Neural progenitor cell (in vitro differentiated cells): ENCODE measurements at places on chromosomes 7 and 10. TPM values are rescaled to one million over a fixed set of nuclear protein-coding genes. Genes with fewer than 3 reads are reported as not detected.

- no peak for DNase-seq
Measured at GRCh38 chr10:30701451-30702173, 72.1 kb upstream of the LYZL2 start.

DNA sequence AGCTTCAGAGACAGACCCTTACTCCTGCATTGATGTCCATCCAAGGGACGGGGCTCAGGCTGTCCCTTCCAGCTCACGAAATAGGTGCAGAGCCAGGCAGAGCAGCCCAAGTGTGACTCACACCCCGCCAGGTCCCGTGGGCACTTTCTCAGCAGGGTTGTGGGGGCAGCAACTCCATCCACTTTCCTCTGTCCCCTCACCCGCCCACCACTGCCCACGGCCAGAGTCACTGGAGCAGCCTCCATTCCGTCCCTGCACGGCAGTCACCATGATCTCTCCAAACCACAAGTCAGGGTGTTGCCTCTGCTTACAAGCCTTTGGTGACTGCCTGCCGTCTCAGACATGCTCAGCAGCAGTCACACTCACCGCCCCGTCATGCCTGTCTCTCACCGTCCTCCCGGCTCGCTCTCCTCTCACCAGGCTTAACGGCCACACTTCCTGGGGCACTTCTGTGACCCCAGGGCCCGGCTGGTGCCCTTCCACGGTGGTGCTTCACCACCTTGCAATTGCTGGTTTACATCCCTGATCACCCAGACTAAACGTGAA is 39.3 kb downstream of the CALML3 start:
- no peak for DNase-seq

The PRSS1 gene
- total RNA-seq, result not detected in 2 replicates

GRCh38 chr10:117921421-117921820 is 125.3 kb downstream of the RAB11FIP2 start:
- DNase-seq, result no peak

The TUBB8 gene
- total RNA-seq, result 1.9 and 4.3 TPM in 2 replicates

DNA sequence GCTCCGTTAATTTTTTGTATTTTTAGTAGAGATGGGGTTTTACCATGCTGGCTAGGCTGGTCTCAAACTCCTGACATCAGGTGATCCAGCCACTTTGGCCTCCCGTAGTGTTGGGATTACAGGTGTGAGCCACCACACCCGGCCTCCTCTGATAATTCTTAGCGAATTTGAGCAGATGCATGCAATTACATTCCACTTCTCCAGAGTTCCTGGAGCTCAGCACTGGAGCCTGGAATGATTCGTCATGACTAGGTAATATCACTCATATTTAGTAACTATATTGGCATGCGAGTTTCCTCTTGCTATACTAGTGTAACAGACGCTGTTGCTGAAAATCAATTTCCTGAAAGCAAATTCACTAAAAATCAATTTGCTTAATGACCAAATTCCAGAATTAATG is 86.8 kb downstream of the MKX start:
- DNase-seq, result no peak

DNA sequence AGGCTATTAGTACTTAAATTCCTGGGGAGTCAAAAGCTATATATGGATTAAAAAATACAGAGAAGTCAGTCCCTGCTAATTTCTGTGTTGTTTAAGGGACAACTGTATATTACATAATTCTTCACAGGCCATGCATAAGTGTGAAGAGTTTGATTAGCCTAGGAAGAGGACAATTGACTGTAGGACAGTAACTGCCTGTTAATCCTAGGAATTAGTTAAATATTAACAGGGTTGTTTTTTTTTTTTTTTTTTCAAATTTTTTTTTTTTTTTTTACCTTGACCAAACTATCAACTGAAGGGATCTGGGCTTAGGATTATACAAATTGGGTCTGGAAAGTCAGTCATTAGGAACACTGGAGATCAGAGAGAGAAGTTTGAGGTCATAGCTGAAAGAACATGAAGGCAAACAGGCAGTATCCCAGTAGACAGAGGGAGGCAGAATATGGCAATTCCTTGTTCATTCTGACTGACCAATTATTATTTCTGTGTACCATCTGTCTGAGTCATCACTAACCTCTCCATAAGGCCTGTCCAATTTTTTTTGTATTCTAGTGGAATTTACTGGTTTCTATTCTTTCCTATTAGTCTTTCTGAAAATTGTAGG is 1139.2 kb downstream of the SORCS1 start:
- no peak for DNase-seq

The PHKG1 gene
- total RNA-seq, result not detected in 2 replicates

DNA sequence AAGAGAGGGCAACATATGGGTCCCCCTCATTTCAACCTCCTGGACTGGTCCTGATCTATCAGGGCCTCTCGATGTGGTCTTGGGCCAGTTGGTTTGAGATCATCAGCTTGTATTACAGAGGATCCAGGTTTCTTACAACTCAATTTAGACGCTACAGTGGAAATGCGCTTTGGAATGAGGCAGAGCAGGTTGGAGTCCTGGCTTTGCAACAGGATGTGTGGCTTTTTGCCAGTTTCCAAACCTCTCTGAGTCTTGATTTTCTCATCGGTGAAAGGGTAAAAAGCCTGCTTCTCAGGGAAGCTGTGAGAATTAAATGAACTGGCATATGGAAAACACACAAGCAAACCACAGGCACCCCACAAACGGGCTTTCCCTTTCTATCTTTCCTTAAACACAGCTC is 37.5 kb upstream of the MKI67 start:
- no peak for DNase-seq

- DNase-seq, result peak; percentile 81
Measured at GRCh38 chr10:15106352-15107013, 9.3 kb downstream of the RPP38 start.

DNA sequence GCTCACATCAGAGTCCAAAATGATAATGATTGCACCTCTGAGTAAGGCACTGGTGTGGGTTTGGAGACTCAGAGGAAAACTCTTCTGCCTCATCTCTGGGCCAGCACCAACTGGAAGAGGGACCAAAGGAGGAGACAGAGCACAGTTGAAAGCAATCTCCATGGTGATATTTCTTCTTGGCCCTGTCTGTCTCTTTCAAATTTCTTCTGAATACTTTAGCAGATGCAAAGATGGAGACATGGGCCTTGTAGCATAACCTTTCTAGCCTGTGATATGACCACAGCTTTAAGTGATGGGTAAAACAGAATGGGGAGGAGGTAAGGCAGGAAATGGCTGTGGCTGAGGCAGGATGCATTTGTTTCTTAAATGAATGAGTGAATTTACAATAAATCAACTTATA is 12.2 kb upstream of the GIMAP7 start:
- no peak for DNase-seq

DNA sequence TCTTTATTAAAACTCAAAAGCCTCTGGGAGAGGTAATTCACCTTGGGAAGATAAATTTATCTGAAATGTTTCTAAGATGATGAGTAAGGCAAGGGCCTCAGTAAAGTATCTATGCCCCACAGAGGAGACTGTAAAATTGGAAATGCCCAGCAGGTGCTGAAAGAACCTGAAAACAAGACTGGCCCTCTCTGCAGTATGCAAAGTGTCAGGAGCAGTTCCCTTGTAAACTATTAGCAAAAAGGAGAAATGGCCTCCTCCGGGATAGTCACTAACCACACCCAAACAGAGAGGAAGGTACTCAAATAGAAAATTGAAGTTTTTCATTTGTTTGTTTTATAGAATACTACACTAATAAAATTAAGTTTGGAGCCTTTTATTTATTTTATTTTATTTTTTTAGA is 81.2 kb downstream of the FZD1 start:
- DNase-seq, result no peak

DNA sequence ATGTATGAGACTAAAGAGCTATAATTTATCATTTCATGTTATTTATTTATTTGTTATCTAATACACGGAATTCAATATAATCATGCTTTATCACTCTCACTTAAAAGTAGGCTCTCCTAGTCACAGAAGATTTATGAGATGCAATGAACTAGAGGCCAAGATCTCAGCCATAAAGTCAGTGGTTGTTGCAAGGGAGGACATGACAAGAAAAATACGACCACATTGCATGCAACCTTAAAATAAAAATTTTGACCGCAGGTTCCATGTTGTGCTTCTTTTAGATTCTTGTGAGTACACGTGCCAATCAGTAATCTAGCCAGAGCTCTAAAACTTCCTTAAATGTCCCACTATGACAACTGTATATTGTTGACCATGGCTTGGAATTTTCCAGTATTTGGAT is 75.9 kb upstream of the SP8 start:
- no peak for DNase-seq

DNA sequence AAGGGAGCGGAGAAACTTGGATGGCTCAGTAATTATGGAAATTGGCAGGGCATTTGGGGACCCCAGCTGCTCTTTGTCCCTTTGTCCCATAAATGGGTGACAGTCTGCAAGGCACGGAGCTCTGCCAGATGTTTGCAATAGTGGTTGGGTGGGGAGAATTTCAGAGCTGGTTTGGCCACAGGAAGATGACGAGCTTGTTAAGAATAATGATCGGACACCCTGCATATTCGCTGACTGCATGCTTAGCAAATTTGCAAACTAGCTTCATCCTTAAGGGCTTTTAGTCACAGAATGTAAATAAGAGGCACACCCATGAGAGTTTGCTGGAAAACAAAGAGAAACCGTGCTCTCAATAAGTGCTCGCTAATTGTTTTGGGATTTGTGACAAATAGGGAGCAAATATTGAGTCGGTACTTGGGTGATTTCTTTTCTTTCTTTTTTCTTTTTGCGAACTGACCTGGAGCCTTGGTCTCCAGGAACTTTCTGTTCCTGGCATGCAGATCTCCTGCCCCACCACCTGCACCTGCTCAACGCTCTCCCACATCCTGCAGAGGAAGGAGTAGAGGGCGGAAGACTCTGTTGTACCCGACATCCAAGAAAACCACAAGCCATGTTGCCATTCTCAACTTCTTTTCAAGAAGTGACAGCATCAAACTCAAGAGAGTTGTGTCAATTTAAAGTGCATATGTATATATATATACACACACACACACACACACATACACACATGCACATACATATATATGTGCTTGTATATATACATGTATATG is 238.9 kb downstream of the CAMK1D start:
- no peak for DNase-seq

The COX19 gene
- total RNA-seq, result 15.1 and 17.9 TPM in 2 replicates

DNA sequence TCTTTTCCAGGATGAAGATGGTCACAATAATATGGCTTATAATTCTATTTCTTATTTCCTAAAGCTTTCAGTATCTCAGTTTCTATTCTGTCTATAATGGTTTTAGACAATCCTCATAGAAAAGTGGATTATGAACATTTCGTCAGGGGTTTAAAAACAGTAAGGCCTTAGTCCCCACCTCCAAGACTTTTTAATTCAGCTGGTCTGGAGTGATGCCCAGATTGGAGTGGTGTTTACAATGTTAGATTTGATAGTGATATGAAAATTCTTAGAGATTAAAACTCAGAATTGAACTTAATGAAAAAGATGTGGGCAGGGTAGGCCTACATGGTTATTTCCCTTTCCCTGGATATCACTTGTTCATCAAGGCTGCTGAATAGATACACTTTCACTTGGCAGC is 1238.3 kb downstream of the SORCS3 start:
- DNase-seq, result no peak

DNA sequence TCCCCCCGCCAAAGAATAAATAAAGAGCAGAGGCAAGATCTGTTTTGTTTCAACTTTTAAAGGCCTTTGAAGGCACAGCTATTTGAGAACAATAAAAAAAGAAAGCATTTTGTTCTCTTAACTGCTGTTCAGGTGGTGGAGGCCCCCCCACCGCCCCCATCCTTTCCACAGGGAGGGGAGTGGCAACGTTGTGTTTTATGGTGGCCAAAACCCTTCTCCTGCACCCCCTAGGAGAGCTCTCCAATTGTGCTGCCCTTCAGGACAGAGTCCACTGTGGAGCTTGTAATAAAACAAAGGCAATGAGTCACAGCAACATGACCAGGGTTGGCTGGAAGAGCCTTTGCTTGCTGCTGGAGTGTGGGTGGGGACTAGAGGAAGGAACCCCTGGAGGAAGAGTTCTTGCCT is 987.9 kb downstream of the KCNMA1 start:
- DNase-seq, result no peak

DNA sequence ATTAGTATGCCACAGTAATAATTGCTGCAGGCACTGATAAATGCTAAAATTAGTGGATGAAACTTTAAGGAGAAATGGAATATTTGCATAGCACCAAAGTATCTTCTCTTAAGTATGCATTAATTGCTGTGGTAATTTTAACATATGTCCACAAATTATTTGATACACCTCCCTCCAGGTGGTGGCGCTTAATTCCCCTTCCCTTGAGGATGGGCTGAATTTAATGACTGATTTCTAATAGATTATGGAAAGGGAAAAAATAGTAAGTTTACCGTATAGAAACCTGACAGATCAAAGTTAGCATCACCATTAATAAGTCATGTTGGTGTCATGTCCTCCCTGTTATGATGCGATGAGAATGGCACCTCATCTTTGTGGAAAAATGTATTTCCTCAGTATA is 519.2 kb downstream of the TFEC start:
- DNase-seq, result no peak

The WNT8B gene
- total RNA-seq, result 5.8 and 9.0 TPM in 2 replicates

The CC2D2B gene
- 0.22 and 0.37 TPM in 2 replicates for total RNA-seq

GRCh38 chr7:88758381-88759229 is 895 bp upstream of the ZNF804B start:
- DNase-seq, result peak; percentile 71

GRCh38 chr10:32130788-32131187 is 74.6 kb upstream of the KIF5B start:
- no peak for DNase-seq

- no peak for DNase-seq
Measured at GRCh38 chr10:60735244-60735643, 43.0 kb upstream of the CDK1 start.

The CHRM2 gene
- not detected in 2 replicates for total RNA-seq

GRCh38 chr7:114922652-114923402 is 933 bp downstream of the MDFIC start:
- peak; percentile 45 for DNase-seq

GRCh38 chr10:24597961-24598360 is 125.7 kb downstream of the ARHGAP21 start:
- DNase-seq, result no peak

The CALY gene
- total RNA-seq, result 1.6 TPM in 1 of 2 replicates, not detected in the other

- no peak for DNase-seq
Measured at GRCh38 chr7:92633211-92633906, 43.2 kb upstream of the FAM133B start.

DNA sequence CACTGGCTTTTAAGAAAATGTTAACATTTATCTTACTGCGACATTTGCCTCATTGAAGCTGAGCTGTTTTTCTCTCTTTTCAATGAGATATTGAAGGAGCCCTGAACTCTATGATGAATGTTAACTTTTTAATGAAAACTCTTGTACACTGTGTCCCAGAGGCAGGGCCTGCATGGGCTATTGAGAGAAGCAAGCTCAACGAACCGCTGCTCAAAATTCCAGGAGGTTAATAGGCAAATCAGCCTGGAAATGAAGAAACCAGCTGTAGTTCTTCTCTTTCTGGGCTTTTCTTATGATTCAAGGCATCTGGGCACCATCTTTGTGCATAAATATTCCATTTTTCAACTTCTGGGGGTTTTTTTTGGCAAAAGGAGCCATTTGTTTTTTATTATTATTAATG is 168.4 kb upstream of the NPVF start:
- DNase-seq, result no peak

- no peak for DNase-seq
Measured at GRCh38 chr10:113091920-113092319, 141.9 kb downstream of the TCF7L2 start.
